ENCODE measurements at places on chromosomes 12 and 14.

DNA sequence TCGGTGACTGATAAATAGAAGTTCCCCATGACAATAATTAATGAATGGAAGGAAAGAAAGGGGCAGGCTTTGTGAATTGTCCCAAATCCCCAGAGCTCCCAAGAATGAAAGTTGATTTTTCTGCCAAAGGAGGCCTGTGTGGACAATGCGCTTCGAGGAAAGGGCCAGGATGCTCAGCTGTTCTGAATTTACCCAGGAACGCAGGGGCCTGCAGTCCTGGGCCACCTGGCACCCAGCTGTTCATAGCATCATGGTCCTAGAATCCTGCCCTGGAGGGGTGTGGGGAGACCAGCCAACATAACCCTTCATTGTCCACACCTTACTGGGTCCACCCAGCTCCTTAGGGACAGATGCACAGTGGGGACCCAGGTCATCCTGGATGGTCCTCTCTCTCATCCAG, 587.5 kb downstream of the BCL11B start:
- no peak for DNase-seq

DNA sequence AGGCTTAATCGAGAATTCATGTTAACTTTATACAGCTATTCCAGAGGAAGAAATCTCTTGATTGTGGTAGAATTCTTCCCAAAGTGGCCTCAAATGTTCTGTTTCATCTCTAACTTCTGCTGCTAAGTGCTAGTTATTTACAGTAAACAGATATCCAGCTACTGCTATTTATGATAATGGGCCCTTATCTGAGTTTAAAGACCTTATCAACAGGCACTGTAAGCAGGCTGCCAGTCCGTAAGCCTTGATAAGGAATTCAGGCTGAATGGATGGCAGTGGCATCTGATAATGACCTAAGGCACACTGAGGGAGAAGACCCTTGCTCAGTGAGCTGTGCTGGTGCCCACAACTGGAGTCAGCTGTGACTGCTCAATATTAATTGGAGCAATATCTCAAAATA, 59.0 kb downstream of the PAX9 start:
- no peak for DNase-seq

DNA sequence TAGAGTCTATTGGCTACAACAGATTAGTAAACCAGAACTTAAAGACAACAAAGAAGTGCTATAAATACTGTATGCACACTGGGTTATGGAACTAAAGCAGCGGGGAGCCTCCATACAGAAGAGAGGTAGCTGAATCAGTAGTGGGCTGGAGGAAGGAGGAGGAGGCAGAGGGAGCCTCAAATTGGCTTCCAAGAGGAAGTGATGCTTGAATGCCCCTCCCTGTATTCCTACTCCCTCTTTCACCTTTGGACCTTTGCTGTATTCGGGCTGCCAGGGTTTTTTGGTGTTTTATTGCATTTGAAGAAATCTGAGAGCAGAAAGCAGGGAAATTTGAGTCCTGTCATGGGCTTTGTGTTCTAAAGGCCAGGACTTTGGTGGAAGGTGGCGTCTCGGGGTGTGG, 104.0 kb upstream of the PTPRB start:
- no peak for DNase-seq

GRCh38 chr12:91413581-91414546, 231.2 kb upstream of the DCN start:
- DNase-seq, result no peak

DNA sequence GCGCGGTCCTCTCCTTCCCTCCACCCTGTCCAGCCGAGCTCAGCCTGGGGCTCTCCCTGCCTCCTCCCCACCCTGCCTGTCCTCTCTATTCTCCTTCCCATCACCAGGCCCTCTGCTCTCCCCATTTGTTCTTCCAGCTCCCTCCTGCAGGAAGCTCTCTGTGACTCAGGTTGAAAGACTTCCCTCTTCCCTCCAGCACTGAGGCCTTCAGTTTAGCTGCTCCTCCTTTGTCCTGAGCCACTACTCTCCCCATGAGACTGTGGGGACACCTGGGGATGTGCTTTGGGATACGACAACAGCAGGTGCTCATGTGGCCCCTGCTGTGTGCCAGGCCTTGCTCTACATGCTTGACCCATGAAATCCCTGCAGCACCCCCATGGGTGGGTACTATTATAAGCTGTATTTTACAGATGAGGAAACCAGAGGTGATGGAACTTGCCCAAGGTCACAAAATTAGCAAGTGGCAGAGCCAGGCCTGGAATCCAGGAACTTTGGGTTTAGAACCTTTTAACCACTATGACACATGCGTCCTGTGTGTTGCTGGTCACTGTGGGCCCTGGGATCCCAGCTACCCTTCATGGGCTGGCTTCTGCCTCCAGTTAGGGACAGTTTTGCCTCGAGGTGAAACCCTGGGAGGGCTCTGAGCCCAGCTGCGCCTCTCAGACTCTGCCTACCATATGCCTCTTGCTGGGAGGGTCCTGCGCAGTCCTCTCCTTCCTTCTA, 5.5 kb downstream of the KRT80 start:
- no peak for DNase-seq
